Neural progenitor cell (in vitro differentiated cells): ENCODE measurements at places on chromosomes 7 and 10.
A peak's percentile ranks its signal among the peaks of the same experiment; 100 is the strongest.

GRCh38 chr7:30322271-30323005 is 38.0 kb downstream of the ZNRF2 start:
- DNase-seq = no peak

- no peak for DNase-seq
These were observed 60.8 kb upstream of the SMNDC1 start for GRCh38 chr10:110365356-110366143.

GRCh38 chr10:92125144-92125543 is 165.7 kb downstream of the CPEB3 start:
- DNase-seq = no peak

DNA sequence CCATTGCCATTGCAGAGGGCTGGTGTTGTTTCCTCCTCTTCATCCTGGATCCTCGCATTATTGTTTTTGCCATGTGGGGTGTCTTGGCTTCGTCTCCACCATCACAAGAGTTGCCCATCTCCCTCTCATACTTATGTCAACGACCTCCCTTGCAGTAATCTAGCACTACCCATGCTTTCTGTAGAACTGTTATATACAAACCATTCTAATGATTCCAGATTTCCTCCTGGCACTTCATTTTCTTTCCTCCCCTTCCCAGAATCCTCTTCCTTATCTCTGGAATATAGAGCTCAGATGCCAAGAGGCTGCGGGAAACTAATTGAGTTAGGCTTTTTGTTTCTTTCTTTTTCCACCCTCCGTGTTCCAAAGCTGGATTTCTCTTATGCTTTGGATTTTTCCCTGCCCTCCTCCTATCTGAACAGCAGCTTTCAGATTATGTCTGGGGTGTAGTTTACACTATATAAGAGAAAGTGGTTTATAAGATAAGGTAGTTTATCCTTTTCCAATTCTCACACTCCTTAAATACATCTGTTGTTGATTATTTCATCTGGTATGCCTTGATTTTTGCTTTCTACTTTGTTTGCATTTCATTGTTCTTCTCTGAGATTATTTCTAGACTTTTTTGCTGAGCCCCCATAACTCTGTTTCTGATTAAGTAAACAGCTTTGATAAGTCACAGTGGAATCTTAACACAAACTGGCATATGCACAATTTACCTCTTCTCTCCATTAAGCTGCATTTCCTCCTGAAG is 264.1 kb downstream of the BICC1 start:
- no peak for DNase-seq

DNA sequence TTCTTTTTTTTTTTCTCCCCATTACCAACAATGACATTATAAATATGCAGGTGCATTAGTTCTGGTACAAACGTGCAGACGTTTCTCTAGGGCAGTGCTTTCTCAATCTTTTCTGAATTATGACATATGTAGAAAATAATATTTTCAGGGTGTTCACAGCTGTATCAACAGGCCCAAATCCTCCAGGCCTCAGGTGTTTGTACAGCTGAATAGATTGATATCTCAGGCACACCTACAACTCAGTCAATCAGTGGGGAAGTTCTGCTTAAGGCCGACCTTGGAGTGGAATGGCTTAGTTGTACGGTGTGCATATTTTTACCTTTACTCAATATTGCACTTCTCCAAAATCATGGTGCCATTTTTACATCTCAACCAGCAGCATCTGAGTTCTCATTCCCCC is 71.6 kb downstream of the CACNB2 start:
- DNase-seq = no peak

DNA sequence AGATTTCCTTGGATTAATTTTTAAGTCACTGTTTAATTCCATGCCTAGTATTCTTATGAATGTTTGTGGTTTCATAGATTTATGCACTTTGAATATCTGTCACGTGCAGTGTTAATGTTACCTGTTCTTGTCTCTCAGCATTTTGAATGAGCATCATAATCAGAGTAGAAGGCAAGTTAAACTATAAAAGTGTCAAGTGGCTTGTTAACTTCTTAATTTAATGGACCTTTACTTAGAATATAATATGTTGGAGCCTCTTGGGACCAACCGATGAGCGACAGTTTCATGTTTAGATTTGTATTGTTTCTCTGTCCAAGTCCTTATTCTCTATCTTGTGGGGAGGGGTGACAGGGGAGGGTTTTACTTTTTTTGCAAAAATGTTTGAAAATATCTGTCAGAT is 50.6 kb upstream of the MTURN start:
- DNase-seq = no peak

- no peak for DNase-seq
These were observed 52.5 kb upstream of the CAMK2B start for GRCh38 chr7:44377681-44378421.

- DNase-seq = no peak
These were observed 23.6 kb upstream of the PRSS37 start for GRCh38 chr7:141864765-141865447.

- no peak for DNase-seq
These were observed 17.9 kb downstream of the COL28A1 start for GRCh38 chr7:7517754-7518153.

- DNase-seq = no peak
These were observed 27.7 kb upstream of the PDCD4 start for GRCh38 chr10:110843796-110844616.

GRCh38 chr7:129144095-129144833 is at the start of gene TSPAN33:
TSS of gene TSPAN33 (plus strand) at chr7:129144707. CDS start at chr7:129144981, 274 bp downstream.
- peak; percentile 95 for DNase-seq

DNA sequence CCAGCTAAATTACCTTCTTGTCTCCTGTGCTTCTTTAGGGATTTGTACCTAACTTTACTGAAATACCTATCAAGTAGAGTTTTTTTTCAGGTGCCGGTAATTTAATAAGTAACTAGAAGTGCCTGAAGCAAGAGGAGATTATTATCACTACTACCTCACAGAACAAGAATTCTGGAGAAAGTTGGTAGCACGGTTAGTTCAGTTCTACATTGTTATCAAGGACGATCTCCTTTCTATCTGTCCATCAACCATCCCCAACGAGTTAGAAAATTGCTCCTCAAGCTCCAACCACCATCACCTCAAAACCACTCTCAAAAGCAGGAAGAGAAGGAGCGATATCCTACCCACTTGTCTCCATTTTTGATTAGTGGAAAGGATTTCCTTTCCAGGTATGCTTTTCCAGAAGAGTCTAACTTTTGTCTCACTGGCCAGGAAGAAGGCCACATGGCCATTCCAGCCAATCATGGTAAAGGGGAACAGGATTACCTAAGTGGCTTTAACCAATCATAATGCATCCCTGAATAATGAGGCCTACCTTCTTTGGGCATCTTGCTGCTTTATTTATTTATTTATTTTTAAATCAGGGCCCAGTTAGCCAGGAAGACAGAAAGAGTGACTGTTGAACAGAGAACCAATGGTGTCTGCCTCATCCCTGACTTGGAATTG is 265.2 kb downstream of the SNX13 start:
- no peak for DNase-seq

DNA sequence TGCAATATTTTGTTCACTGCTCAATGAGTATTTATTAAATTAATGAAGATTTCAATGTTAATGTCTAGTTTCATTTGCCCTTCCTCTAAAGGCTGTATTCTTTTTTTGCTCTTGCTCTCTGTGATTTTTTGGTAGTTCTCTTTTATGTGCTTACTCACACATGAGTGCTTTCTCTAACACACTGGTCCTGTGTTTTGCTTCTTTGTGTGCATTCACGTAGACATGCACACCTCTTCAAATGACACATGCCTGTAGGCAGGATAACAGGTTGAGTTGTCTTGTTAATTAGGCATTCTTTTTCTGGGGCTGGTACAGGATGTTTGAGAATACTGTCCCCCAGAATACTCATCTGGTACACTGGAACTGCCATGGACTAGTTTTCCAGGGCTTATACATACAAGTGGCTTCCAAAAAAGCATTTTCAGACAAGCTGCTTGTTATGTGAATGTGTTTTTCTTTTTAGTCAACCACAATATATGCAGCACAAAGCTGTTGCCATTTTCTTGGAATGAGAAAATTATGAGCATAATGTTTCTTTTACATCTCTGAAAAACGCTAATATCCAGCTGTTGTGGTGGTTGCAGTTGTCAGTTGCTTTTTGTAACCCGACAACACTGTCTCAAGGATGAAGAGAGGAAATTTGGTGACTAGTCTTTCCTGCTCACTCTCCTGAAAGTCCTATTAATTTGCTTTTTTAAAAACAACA is 416.4 kb downstream of the AUTS2 start:
- no peak for DNase-seq

DNA sequence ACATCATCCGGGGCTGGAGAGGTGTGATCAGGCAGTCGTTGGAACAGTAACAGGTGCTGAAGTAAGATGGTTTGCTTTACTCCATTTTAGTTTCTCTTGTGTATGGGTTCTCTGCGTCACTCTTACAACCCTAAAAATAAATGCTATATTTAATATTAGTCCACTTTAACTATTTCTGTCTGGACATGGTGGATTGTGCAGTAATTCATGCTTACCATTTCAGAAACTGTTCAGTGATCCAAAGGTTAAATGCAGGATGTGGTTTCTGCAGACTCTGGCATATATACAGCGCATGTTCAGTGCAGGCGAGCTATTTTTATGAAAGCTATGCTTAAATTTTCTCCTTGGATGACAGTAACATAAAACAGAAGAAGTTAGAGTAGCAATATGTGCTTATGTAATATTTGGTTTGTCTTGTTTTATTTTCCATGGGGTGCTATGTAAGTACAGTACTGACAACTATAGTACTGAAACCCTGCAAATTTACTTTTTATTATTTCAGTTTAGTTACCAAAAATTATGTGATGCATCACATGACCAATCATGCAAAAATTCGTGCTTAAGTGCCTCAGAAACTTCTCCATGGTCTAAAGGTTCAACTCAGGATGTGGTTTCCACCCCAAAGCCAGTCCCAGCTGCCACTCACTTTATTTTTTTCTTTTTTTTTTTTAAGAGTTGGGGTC is 46.6 kb upstream of the GRID1 start:
- DNase-seq = no peak

DNA sequence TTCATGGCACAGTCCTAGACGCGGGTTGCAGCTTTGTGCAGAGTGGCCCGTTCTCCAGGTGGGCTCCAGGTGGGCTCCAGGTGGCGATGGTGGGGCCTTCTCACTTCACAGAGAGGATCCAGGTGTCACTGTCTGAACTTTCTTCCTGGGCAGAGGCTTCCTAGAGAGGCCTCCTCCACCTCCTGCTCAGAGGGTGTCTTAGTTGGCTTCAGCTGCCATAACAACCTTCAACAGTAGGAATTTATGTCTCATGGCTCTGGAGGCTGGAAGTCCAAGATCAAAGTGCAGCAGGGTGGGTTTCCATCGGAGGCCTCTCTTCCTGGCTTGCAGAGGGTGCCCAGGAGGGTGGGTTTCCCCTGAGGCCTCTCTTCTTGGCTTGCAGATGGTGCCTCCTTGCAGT is 125.1 kb downstream of the GLRX3 start:
- no peak for DNase-seq

- no peak for DNase-seq
These were observed 39.5 kb upstream of the INSIG1 start for GRCh38 chr7:155258226-155258560.

DNA sequence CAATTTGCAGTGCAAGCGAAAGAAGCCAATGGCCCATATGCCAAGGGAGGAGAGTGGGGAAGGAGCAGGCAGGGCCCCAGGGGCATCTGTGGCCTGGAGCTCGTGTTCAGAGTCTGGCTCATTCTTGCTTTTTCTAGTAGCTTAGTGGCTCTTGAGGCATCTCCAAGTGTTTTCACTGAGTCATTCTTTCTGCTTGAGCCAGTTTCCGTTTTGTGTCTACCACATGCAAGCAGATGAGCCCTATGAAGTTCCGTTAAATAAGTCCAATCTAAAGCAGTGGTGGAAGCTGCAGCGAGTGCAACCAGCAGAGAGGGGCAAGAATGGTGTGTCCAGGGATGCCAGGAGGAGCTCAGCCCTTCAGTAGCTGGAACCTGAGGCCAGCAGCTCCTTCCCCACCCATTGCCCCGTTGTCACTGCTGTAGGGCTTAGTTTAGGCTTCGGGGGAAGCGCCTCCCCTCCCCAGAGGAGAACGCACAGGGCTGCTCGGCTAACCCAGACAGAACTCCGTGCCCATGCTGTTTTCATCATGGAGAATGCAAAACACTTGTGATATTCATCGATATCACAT is 57.4 kb upstream of the EBF3 start:
- DNase-seq = no peak

DNA sequence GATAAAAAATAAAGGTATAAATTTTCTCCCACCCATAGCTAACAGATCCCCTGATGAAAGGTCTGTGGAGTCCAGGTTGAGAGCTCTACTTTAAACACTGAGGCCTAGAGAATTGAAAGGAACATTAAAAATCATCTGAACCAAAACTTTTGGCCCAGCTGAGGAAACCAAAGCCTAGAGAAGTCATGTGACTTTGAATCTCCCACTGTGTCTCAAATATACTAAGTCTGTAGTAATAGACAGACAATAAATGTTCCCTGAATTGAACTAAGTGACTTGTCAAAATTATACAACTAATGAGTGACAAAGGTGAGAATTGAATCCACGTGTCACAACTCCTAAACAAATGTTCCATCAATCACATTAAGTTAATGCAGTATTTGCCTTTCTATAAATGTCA is 5.7 kb downstream of the GBX1 start:
- no peak for DNase-seq

GRCh38 chr10:867807-868206 is 63.7 kb downstream of the LARP4B start:
- DNase-seq = no peak

DNA sequence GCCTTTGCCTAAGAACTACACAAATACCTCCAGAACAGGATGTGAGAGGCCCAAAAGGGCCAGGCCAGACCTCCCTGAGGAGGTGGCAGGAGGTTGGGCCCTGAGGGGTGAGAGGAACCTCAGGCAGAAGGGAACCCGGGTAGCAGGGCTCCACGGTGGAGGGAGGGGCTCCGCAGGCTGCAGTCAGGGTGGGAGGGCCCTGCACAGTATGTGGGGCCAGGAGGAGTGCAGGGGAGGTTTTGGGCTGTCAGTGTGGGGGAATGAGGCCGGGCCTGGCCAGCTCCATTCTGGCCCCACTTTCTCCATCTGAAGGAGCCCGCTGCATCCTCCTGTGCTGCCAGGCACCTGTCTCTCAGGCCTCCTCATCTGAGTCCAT is 25.9 kb downstream of the DNAJB12 start:
- no peak for DNase-seq

DNA sequence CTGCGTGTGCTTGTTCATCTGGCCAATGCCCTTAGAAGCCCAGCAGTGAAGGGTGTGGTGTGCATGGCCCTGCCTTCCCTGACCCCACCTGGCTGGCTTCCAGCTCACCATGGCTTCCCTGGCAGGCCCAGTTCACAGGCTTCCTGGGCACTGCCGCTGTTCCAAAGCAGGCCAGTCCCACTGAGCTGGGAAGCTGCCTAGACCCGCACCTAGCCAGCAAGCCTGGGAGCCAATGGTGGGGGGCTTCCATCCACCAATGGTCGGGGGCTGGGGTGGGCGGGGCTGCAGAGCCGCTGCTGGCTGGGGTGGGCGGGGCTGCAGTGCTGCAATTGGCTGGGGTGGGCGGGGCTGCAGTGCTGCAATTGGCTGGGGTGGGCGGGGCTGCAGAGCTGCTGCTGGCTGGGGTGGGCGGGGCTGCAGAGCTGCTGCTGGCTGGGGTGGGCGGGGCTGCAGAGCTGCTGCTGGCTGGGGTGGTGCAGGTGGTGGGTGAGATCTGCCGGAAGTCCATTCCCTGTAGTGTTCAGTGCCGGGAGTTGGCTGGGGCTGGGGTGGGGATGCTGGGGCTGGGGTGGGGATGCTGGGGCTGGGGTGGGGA is 12.4 kb downstream of the CALY start:
- peak; percentile 92 for DNase-seq
